Fibroblast of lung (primary cell): ENCODE measurements at places on chromosomes 12 and 14.

DNA sequence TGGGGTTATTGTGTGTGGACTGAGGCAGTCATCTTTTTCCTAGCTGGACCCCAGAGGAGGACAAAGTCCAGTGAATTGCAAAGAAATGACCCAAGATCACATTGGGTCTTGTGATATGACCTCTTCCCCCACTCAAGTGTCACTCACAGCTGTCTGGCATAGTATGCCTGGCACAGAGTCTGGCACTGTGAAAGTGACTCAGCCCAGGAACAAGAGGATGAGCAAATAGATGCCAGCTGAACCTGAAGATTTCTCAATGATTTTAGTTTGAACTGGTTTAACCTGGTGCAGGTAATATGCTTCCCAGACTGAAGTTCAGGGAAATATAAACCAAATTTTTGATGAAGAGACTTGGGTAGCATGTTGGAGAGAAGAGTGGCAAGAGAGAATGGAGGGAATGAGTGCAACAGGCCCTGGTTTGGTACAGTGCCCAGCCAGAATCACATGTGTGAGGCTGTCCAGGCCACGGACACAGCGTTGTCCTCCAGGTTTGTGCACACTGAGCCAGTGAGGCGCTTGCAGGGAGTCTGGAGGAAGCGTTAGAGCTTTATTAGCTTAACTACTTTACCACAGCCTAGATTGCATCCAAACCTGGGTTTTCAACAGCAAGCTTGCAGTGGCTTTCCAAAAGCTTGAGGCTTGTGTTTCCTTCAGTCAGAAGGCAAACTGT lies 332.9 kb downstream of the NUAK1 start:
- H3K36me3 ChIP-seq = no peaks in the 10 kb centered on the region
- no peak overlapping the region for H3K27ac ChIP-seq
- H3K4me3 ChIP-seq = no peak overlapping the region
- H3K4me1 ChIP-seq = no peaks in the 10 kb centered on the region

DNA sequence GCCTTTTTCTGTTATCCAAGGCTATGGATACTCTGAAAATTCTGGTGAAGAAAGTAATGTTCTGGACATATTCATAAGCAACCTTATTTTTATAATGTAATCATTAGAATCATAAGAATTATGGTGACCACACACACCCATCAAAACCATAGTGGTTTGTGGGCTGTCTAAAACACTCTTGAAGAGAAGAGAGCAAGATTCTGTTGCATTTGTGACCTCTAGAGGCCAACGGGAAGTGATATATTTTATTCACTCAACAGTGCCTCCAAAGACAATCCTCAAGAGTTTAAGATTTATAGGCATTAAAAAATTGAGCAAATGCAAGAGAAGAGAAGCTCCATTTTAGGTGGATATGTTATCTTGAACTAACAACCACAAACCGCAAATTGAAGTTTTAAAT lies 68.5 kb upstream of the LGR5 start:
- H3K4me3 ChIP-seq = no peak overlapping the region
- no peaks in the 10 kb centered on the region for H3K36me3 ChIP-seq
- H3K4me1 ChIP-seq = no peaks in the 10 kb centered on the region
- peak; percentile 2 for DNase-seq
- no peaks in the 10 kb centered on the region for H3K27me3 ChIP-seq

DNA sequence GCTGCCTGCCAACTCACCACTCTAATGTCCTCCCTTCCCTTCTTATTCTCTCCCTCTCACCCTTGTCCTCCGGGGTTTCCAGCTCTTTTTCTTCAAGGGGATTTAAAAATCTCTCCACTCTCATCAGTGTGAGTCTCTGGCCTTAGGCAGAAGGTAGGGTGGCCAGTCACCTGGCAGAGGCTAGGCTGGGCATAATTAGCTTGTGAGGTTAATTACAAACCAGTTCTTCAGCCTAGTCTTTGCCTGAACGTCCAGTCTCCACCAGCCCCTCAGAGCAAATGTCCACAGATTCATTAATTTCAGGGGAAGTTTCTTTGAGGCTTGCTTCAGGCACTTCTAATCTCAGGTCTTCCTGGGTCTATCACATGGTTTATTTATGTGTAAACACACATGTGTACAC lies 6.7 kb downstream of the KRT7 start:
- no peak for DNase-seq
- H3K27ac ChIP-seq = no peak overlapping the region
- H3K4me3 ChIP-seq = no peak overlapping the region
- H3K27me3 ChIP-seq = no peaks in the 10 kb centered on the region
- peaks cover 15% of the 10 kb centered on the region for H3K4me1 ChIP-seq
- H3K36me3 ChIP-seq = no peaks in the 10 kb centered on the region

DNA sequence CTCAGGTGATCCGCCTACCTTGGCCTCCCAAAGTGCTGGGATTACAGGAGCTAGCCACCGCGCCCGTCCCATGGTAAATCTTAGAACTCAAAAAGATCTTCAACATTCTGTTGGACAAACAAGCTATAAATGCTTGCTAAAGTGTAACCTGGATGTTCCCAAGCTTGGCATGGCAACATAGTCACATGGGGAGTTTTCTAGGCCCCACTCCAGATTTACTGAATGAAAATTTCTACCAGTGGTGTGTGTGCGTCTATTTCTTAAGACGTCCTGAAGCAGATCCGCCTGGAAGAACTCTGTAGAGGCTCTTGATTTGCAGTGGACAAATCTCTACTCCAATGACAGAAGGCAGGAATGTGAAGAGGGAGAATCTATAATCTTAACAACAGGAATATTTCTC lies 59.9 kb downstream of the ZFYVE21 start:
- no peaks in the 10 kb centered on the region for H3K4me1 ChIP-seq
- no peak overlapping the region for H3K4me3 ChIP-seq
- no peaks in the 10 kb centered on the region for H3K36me3 ChIP-seq
- H3K27ac ChIP-seq = no peak overlapping the region

GRCh38 chr14:77988096-77988870 lies 181.9 kb upstream of the NRXN3 start:
- H3K27ac ChIP-seq = peak overlapping the region; percentile 28
- H3K4me3 ChIP-seq = no peak overlapping the region
- peaks cover 9% of the 10 kb centered on the region for H3K4me1 ChIP-seq
- H3K27me3 ChIP-seq = no peaks in the 10 kb centered on the region
- no peaks in the 10 kb centered on the region for H3K36me3 ChIP-seq

- no peaks in the 10 kb centered on the region for H3K27me3 ChIP-seq
- peak overlapping the region; percentile 69 for H3K27ac ChIP-seq
- peaks cover 5% of the 10 kb centered on the region for H3K4me1 ChIP-seq
- H3K4me3 ChIP-seq = peak overlapping the region; percentile 88
Observed at GRCh38 chr12:22543246-22544037, 900 bp downstream of the C2CD5 start.

- H3K4me1 ChIP-seq = peaks cover 9% of the 10 kb centered on the region
- DNase-seq = peak; percentile 30
- H3K36me3 ChIP-seq = peaks cover under 1% of the 10 kb centered on the region
- H3K4me3 ChIP-seq = peak overlapping the region; percentile 95
- no peaks in the 10 kb centered on the region for H3K27me3 ChIP-seq
Observed at GRCh38 chr14:102363182-102363943, 622 bp downstream of the TECPR2 start.

- H3K4me3 ChIP-seq = no peak overlapping the region
- H3K27ac ChIP-seq = no peak overlapping the region
- no peak for DNase-seq
- no peaks in the 10 kb centered on the region for H3K4me1 ChIP-seq
Observed at GRCh38 chr12:113867258-113867657, 98.9 kb downstream of the RBM19 start.
